ENCODE measurements at places on chromosomes 13 and 19.

- DNase-seq = no peak
Observed at GRCh38 chr19:861756-862580, 2.5 kb downstream of the CFD start.

DNA sequence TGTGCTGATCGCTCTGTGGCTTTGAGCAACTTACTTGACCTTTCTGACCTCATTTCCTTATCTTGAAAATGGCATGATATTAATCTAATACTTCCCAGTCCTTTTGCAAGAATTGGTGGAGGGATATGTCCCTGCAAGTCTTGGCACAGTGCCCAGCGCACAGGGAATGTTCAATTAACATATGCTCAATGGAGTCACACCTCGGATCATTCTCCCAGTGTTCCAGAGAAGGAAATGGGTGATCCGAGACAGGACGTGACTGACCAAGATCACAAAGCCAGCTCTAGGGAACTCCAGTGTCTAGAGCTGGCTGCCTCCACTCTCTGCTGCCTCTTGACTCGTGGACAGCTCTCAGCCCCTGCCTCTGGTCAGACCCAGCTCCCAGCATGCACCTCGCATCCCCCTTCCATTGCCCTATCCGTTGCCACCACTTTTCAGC lies 3.6 kb downstream of the CDC42EP5 start:
- DNase-seq = no peak

DNA sequence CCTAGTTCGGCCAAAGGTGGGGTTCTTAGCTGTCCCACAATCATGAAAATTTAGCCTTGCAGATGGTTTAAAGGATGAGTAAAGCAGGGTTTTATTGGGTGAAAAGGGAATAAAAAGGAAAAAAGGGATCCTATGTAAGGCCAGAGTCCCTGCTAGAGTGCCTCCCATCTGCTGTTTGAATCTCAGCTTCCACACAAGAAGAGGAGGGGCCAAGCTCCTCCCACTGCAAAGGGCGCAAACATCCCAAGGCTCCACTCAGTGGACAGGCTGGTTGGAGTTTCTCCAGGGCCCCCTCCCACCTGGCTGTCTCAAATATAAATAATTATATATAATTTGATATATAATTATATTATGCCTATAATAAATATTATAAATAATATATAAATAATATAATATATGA lies 1272.1 kb upstream of the PCDH20 start:
- DNase-seq = no peak

- no peak for DNase-seq
Observed at GRCh38 chr19:43506629-43507028, 2.1 kb upstream of the PHLDB3 start.

DNA sequence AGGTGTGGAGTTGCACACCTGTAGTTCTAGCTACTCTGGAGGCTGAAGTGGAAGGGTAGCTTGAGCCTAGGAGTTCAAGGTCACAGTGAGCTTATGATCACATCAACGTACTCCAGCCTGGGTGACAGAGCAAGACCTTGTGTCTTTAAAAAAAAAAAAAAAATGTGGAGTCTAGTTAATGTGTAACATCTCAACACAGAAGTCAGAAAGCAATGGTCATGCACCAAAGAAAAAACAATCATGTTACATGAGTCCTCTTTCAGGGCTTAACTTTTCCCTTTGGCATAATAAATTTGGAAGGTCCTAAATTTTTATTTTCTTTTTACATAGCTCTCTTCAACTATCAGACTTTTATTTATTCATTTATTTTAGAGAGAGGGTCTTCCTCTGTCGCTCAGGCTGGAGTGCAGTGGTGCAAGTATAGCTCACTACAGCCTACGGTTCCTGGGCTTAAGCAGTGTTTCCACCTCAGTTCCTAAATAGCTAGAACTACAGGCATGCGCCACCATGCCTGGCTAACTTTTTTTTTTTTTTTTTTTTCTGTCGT lies 22.3 kb downstream of the SETDB2 start:
- DNase-seq = no peak

GRCh38 chr13:80656512-80656904 lies 315.6 kb upstream of the SPRY2 start:
- no peak for DNase-seq

DNA sequence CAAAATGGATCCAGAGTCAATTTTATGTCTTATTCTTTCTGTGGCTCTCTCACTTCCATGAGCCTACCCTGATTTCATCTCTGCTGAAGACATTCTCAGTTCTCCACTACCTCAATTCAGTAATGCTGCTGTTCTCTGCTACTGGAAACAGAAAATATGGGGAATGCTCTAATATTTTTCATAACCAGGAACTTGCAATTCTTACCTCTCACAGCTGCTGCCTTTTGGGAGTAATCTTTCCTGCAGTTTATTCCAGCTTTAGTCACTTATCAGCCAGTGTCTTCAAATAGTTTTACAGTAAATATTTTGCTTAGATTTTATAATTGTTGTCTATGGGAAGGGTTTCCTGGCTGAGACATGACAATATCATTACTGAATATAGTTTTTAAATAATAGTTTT lies 145.1 kb upstream of the UFM1 start:
- no peak for DNase-seq

- DNase-seq = no peak
Observed at GRCh38 chr19:5423567-5424125, 31.6 kb upstream of the ZNRF4 start.

GRCh38 chr13:82647540-82647939 lies 1234.7 kb downstream of the SLITRK1 start:
- no peak for DNase-seq

DNA sequence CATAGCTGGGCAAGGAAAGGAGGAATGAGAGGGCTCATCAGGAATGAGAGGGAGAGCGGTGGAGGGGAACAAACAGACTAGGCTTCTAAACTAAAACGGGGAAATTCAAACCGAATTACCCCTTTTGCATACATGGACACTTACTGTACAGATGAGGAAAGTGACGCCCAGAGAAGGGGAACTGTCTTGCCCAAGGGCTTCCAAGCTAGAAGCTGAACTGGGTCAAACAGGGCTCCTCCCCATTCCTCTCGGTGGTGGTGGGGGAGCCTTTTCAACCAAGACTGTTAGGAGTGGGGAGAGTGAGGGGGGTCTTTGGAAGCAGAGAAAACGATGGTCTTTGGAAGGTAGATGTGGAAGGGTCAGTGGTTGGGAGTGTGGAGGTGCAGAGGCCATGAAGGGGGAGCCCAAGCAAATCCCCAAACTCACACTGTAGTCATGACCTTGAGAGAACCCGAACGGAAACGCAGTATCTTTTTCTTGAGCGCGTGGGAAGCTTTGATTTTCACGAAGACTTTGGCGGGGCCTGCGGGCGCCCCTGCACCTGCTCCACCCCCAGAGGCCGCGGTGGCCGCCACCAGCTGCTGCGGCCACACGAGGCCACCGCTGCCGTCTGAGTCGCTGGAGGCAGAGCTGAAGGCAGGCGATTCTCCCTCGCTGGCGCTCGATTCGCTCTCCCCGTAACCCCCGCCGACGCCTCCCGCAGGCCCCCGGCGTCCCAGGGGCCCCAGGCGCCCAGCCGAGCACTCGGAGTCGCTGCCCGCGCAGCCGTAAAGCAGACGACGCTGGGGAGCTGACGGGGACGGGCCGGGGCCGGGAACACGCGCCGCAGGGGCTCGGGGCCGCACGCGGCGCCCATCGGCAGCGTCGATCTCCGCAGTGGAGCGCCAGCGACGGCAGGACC lies 12.3 kb upstream of the GNG8 start:
- DNase-seq = no peak

DNA sequence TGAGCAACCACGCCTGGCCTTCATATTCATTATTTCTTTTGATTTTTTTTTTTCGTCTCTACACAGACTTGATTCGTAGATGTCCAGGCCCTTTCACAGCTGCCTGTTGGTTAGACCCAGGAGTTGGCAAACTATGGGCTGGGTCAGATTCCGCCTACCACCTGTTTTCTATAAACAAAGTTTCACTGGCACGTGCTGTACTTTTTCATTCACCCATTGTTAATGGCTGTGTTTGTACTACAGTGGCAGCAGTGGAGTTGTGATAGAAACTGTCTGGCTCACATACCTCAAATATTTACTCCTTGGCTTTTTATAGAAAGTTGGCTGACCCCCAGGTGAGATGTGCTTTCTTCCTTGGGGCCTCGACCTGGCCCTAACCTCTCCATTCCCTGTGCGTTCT lies 72.9 kb upstream of the TEX29 start:
- no peak for DNase-seq

DNA sequence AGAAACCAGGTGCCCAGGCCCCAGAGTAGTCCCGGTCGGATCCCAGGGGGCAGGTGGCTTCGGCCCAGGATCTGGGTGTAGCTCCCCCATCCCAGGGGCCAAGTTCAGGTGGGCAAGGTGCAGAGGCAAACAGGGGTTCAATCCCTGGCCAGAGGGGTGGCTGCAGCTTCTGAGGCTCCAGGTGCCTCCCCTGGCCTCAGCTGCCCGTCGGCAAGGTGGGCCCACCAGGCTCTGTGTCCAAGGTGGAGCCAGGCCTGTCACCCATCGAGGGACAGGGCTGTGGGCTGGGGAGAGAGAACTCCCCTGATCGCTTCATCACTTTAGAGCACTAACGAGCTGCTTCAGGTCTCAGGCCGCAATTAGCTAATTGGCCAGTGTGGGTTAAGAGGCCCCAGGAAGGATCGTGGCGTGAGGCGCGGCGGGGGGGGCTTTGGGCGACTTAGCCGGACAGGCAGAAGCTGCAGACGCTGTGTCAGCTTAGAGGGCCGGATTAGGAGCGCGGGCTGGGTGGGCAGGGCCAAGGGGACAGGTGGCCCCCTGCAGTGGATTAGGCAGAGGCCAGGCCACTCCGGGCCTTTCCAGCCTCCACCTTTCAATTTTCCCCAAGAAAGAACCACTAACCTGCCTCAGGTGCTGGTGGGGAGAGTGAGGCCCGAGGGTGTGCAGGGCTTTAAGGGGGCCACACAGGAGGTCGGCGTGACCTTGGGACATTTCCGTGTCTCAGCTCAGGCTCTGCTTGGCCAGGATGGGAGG lies 2.8 kb upstream of the RAX2 start:
- no peak for DNase-seq

DNA sequence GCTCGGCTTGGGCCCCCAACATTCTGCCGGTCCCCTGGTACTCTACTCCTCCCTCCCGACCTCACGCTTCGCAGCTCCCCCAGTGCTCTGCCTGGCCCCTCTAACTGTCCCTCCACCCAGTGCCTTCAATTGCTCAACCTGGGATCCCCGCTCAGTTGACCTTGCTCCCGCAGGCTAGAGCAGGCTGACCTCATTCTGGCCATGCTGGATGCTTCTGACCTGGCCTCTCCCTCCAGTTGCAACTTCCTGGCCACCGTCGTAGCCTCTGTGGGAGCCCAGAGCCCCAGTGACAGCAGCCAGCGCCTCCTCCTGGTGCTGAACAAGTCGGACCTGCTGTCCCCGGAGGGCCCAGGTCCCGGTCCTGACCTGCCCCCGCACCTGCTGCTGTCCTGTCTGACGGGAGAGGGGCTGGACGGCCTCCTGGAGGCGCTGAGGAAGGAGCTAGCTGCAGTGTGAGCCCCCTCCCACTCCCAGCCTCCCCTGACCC lies 3.6 kb downstream of the GTPBP3 start:
- no peak for DNase-seq

- no peak for DNase-seq
Observed at GRCh38 chr19:57438925-57439324, 3.8 kb downstream of the ZNF749 start.

GRCh38 chr13:40484101-40484800 lies 182.2 kb downstream of the FOXO1 start:
- no peak for DNase-seq

DNA sequence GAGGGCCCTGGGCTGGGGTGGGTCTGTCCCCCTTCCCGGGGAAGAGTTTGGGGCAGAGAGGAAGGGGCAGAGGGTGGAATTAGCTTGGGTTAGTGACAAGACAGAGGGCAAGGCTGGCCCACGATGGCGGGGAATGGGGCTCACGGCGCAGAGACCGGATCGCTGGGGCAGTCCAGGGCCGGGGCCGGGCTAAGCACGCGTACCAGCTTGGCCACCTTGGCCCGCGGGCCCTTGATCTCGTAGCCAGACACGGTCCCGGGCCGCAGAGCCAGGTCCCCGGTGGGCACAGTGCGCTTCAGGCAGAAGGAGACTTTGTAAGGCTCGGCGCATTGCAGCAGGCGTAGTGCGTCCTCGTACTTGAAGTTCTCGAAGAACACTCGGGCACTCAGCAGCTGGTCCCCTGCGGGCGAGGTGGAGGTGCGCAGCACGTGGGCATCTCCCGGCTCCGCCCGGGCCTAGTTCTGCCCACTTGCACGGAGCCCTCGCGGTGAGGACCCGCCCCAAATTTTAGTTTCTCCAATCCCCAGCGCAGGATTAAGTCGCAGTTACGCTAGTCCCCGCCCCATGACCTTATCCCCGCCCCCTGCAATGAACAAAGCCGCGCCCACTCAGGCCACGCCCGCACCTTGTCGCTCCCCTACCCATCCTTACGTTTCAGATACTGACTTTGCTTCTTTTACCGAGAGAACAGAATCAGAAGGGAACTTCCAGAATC lies 8.6 kb upstream of the HIPK4 start:
- no peak for DNase-seq

DNA sequence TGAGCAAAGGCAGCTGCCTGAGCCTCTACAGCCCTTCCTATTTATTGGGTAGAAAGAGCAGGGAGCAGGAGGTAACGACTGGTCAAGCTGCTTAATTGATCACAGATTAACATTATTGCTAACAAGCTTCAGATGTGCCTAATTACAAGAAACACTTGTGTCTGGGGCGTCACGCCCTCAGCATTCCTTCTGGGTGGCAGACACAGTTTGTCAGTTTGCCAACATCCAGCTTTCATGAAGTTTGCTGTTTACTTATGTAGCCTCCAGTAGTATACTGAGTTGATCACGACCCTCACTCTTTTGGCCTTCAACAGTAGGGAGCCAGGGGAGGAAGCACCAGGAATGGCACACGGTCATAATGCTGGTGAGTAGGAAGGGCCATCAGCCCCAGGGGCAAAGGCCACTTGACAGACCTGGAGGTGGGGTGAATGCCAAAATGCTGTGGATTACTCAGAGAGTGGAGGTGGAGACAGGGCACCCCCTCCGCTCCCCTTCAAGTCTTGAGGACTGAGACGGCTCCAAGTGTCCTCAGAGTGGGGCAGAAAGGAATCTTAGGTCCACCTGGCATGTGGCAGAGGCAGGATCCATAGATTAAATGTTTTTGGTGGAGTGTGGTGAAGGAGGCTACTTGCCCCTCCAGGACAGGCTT lies 34.9 kb upstream of the PSPC1 start:
- no peak for DNase-seq

- DNase-seq = peak; percentile 36
Observed at GRCh38 chr13:74135326-74136083, 1.3 kb upstream of the KLF12 start.

- DNase-seq = no peak
Observed at GRCh38 chr13:29541400-29541799, 54.1 kb downstream of the SLC7A1 start.

GRCh38 chr13:75115171-75115570 lies 366.8 kb downstream of the TBC1D4 start:
- no peak for DNase-seq

GRCh38 chr19:47650700-47651099 lies 41.8 kb downstream of the BICRA start:
- no peak for DNase-seq

GRCh38 chr13:46183018-46183946 lies 1.3 kb upstream of the LCP1 start:
- no peak for DNase-seq

DNA sequence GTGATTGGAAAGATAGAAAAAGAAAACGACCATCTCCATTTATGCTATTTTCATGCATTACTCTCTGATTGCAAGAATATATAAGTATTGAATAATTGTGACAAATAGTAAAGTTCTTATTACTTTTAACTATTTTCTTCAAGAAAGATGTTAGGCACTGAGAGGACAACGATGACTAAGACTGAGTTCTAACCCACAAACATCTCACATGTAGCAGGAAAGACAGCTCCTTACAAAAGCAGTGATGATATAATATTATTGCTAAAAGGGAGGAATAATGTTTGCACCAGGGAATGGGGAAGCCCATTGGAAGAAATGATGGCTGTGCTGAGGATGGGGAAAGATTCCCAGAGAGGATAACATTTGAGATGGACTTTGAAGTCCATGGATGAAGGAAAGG lies 22.6 kb downstream of the RXFP2 start:
- DNase-seq = no peak

Data from substantia nigra (tissue), 51 donors.